ENCODE measurements at places on chromosomes 12 and 14.

GRCh38 chr14:65192686-65193085 is 90.4 kb upstream of the MAX start:
- DNase-seq, result no peak

DNA sequence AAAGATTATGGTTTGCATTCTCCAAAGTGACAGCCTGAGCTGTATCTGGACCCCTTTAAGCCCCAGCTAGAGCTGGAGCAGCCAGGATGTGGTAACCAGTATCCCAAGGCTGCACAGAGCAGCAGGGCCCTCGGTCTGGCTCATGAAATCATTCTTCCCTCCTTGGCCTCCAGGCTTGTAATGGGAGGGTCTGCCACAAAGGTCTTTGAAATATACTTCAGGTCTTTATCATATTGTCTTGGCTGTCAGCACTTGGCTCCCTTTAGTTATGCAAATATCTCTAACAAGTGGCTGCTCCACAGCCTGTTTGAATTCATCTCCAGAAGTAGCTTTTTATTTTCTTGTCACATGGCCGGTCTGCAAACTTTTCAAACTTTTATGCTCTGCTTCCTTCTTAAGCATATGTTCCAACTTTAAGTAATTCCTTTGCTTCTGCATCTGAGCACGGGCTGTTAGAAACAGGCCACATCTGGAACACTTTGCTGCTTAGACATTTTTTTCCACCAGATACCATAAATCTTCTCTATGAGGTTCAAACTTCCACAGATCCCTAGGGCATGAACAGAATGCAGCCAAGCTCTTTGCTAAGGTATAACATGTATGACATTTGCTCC is 663.4 kb upstream of the MIS18BP1 start:
- no peak for DNase-seq

GRCh38 chr12:118870551-118870950 is 110.8 kb upstream of the SRRM4 start:
- DNase-seq, result no peak

DNA sequence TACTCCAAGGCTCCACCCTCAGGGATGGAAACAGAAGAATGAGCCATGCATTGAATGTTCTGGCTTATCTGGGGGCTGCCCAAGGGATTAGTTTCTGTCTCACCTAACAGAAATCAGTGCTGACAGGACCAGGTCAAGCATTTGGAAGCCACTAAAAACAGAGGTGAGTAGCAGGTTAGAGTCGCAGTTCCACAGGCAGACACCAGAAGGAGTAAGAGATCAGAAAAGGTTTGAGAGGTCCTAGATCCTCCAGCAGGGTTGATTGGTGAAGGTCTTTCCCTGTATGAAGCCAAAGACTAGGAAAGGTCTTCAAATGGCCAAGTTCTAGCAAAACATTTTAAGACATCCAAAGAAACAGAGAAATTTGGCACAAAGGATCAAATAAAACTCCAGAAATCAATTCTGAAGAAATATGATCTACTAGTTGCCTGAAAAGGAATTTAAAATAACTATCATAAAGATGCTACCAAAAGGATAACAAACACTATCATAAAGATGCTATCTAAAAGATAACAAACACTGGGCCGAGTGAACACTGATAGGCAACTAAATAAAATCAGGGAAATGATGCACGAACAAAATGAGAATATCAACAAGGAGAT is 19.5 kb upstream of the TTC9 start:
- peak; percentile 55 for DNase-seq

GRCh38 chr12:80935111-80935510 is 2.6 kb downstream of the LIN7A start:
- no peak for DNase-seq

GRCh38 chr14:20684662-20685456 is 499 bp downstream of the RNASE4 start:
- no peak for DNase-seq

- no peak for DNase-seq
Measured at GRCh38 chr12:132710043-132710404, 618 bp upstream of the PGAM5 start.

DNA sequence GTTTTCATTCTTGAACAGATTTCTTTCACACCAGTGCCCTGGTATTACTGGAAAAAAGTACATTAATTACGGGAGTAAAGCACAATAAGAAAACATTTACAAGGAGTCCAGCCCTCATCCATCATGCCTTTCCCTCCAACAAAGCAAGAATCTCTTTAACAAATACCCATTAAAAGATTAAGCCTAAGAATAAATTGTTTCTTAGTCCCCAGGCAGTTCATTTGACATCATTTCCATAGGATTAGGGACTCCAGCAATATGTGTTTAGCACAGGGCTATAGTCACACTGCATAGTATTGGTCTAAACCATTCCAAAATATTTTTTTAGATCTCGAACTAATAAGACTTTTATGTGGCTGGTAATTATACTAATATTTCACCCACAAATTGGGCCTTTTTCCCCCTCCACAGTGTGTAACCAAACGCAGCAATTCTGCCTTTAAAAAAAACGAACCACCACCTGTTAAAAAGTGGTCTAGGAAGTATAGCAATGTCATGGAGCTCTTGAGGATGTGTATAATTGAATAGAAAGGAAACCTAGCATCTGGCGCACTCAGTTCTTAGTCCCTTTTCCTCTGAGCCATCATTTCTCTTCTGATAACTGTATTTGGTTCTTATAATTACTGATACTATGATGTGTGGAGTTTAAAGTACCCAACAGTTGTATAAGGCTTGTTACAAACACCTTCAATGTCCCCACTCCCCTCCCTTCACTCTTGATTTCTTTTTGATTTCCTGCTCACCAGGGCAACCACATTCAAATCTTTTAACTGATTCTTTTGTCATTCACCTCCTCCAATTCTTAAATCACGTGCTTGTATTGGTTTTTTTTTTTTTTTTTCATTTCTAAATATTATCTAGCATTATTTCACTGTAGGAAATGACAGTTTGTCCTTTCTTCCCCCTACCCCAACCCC is 138.7 kb downstream of the ETV6 start:
- no peak for DNase-seq

GRCh38 chr12:100453951-100454350 is 19.7 kb upstream of the NR1H4 start:
- DNase-seq, result no peak

- no peak for DNase-seq
Measured at GRCh38 chr12:52618216-52618615, at the start of gene KRT73. TSS of gene KRT73 (minus strand) at chr12:52618559. CDS start at chr12:52618524, 35 bp downstream.

- no peak for DNase-seq
Measured at GRCh38 chr12:23929906-23930305, 19.6 kb downstream of the SOX5 start.

GRCh38 chr14:74217672-74218448 is 21.4 kb upstream of the VSX2 start:
- peak; percentile 56 for DNase-seq

- DNase-seq, result no peak
Measured at GRCh38 chr14:95679148-95679815, 6.9 kb upstream of the TCL1B start.

DNA sequence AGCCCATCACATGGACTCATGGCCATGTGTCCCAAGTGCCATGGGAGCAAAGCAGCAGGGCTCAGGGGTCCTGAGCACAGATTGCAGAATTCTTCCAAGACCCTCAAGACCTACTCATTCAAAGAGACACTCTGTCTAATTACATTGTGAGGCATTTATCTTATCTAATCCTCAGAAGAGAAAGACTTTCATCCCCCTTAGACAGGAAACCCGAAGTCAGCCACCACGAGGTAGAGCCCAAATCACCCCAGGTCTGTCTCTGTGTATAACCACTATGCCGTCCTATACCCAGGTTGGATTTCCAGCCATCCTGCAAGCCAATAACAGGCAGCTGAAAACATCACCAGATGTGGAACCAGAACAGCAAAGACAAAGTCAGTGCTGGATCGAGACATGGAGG is 8.9 kb upstream of the BCL11B start:
- peak; percentile 17 for DNase-seq

DNA sequence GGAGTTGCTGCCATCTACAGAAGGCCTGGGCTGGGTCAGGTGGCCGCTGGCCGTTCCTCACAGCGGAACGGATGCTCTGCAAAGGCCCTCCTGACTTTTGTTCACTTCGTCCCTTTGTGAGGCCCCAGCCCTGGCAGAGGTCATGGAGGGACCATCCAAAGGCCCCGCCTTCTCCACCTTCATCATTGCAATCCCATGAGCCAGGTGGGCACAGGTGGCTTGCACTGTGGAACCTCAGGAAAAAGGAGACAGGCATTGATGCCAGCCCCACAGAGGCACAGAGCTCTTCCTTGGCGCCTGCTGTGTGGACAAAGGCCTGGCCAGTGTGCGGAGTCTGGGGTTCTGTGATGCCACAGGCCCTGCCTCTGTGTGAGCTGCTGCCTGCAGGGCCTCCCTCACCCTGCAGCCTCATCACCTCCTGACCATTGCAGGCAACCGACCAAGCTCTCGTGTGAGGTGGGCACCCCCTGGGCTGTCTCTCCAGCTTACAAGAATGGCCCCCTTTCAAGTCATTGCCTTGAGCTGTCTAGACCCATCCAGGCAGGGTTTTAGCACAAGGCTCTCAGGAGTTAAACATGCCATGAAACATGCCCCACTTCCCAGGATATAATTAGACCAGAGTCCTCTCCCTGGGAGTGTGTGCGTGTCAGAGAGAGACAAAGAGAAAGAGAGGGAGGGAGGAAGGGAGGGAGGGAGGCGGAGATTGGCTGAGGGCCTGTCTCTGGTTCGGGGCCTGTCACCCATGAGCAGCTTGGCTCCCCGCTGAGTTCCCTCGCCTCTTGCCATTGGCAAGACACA is 19.3 kb downstream of the NFKBIA start:
- no peak for DNase-seq

GRCh38 chr12:18578191-18578590 is 159.6 kb downstream of the PLCZ1 start:
- DNase-seq, result no peak

DNA sequence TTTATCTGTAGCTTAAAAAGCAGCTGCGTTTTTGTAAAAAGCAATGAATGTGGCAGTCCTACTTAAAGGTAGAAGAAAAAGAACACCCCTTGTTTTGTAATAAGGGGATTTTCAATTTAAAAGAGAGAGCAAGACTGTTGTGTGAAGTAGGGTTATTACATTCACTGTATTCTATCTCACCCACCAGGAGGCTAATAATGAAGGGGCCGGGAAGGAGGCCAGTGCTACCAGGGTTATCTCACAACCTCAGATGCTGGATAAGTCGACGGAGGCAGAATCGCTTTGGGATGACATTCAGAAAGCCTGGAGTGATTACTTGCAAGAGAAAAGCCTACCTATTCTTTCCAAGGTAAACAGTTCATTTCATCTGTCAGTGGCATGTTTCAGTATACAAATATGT is 97.7 kb downstream of the RMST start:
- DNase-seq, result no peak

DNA sequence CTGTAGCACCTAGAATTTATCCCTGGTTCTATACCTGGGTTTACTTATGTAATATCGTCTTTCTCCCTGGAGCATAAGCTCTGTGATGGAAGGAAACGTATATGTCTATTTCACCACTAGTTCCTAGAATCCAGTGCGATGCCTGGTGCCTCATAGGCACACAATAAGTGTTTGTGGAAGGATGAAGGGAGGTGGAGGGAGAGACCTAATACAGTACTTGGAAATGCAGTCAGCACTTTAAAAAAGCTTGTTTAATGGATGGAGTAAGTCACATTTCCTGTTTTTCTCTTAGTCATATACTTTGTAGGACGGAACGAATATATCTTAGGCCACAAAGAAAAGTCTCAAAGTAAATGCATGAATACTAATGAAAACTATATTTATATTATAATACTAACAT is 186.5 kb upstream of the HMGA2 start:
- DNase-seq, result no peak

DNA sequence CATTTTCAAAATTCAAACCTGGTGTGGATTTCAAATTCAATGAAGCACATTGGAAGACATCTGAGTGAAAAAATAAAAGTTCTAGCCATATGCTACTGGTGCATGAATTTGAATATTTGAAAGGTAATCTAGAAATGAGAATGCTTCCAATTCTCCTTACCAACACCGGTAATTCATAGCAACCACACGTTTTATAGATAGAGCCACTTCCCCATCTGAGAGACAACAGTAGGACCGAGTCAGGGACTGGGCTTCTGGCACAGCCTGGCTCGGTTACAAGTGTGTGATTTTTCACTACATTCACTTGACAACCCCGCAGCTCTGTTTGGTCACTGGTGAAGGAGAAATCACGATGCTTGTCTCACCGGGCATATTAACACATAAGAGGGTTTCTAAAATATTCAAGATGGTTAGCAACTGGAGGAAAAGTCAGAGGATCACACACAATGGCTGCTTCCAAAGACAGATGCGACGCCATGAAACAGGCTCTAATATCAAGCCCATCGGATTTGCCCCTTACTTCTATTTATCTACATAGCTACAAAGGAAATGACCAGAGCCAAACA is 86.5 kb upstream of the FOXN3 start:
- DNase-seq, result no peak

- no peak for DNase-seq
Measured at GRCh38 chr14:85195872-85196477, 334.0 kb upstream of the FLRT2 start.

- DNase-seq, result no peak
Measured at GRCh38 chr12:6120796-6121473, 3.5 kb downstream of the VWF start.

GRCh38 chr14:58072288-58073071 is 79.5 kb downstream of the ARMH4 start:
- DNase-seq, result peak; percentile 17

DNA sequence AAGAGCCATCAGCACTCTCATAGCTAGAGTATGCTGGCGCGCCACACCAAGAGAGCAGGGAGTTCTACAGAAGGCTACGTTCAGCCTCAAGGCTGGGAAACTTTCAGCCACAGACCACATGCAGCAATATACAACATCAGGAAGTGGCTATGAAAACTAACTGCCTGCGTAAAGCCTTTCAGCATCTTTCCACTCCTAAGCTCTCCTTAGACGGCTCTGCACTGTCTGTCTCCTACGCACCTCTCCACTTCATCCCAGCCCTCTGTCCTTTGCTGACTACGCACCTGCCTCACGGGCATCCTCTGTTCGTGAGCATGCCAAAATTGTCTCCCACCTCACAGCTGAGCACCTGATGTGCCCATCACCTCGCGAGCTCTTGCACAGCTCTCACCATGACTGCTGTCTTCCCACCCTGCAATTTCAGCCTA is 9.7 kb downstream of the MPHOSPH9 start:
- peak; percentile 58 for DNase-seq

DNA sequence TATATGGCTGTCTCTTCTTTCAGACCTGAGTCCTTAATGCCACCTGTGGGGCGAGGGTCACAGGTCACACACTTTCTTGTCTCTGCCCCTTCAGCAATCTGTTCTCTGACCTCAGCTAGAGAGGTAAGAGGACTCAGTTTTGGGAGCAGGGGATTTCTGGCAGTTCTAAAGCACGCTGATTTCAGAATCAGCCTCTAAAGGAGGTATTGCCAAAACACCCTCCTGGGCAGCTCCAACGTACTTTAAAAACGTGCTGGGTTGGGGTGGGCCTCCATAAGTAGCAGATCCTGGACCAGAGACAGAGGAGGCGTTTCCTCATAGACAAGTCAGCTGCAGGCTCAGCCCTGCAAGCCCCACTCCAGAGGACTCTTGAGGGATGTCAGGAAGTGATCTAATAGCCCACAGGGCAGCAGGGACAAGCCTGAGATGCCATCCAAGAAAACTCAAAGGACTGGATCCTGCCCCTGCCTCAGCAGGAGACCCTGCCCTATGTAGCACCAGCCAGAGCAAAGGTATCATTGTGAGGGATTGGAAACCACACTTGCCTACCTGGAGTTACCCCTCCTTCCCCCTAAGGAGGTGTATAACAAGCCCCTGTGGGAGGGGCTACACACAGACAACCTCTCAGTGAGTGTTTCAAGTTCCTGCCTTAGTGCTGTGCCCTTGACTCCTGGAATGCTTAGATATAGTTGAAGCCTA is 8.5 kb downstream of the CTDSP2 start:
- no peak for DNase-seq

- DNase-seq, result no peak
Measured at GRCh38 chr12:45944771-45945170, 45.6 kb downstream of the SCAF11 start.

Measured in CD4-positive, alpha-beta T cell treated with Interleukin-6 at 100 ng/mL for 8 hours (primary cell).